ENCODE measurements at places on chromosomes 7 and 10.

- no peak for DNase-seq
Observed at GRCh38 chr7:13201628-13202027, 514.2 kb downstream of the ARL4A start.

DNA sequence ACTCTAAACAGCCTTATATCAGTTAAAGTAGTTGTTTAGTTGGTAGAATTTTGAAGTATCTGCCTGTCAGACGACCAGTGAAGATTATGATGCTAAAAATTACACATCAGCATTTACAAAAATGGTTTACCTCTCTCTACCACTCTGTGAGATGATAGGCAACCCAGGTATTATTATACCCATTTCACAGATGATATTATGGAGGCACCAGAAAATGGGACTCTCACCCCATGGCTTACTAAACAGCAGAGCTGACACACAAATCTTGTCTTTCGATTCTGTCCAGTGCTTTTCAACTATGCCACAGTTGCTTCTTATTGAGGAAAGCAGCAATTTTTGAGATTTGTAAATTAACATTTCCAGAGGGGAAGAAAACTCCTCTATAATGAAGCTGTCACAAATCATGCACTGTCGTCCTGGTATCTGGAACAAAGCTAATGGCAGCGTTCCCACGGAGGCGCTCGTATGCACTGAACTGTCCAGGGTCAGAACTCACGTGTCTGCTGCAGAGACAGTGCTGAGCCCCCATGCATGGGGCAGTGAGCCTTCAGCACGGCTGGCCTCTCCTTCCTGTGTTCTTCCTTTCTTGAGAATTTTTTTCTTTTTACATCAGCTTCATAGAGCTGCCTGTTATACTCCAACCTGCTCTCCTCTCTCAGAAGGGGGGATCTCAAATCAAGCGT lies 381.1 kb downstream of the SDK1 start:
- no peak for DNase-seq

DNA sequence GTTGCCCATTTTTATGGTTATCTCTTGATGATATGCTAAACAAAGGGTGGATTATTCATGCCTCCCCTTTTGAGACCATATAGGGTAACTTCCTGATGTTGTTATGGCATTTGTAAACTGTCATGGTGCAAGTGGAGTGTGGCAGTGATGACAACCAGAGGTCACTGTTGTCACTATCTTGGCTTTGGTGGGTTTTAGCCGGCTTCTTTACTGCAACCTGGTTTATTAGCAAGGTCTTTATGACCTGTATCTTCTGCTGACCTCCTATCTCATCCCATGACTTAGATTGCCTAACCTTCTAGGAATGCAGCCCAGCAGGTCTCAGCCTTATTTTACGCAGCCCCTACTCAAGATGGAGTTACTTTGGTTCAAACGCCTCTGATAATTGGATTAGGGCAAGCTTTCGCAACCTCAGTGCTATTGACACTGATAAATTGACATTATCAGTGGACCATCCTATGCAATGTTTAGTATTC lies 36.9 kb downstream of the BAG3 start:
- no peak for DNase-seq

DNA sequence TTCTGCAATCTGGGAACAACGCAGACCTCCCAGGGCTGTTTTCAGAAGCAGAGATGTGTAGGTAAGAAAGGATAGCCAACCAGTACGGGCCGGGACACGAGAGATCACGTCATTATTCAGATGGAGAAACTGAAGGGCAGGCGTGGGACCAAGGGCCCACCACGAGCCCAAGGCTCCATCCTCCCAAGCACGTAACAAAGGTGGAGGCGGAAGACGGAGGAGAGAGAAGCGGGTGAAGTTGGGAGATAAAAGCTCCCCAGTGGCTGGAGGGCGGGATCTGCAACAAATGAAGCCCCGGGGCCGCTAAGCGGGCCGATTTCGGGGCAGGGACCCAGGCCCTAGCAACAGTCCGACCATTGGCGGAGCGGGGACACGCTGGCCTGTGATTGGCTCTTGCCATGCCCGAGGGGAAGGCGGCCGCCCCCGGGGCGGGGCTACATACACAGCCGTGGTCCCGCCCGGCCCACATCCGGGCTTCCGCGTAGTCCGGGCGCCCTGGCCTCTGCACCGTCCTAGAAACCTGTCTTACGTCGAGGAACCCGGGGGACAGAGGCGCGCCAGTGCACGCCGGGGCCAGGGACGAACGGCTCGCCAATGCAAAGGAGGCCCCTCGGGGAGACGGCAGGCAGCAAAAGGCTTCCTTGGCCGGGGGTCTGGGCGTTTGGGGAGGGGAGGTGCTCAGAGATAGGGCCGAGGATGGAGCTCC lies 15.5 kb downstream of the HSPB1 start:
- peak; percentile 92 for DNase-seq

GRCh38 chr7:22551768-22552513 lies 52.0 kb upstream of the STEAP1B start:
- DNase-seq = no peak

DNA sequence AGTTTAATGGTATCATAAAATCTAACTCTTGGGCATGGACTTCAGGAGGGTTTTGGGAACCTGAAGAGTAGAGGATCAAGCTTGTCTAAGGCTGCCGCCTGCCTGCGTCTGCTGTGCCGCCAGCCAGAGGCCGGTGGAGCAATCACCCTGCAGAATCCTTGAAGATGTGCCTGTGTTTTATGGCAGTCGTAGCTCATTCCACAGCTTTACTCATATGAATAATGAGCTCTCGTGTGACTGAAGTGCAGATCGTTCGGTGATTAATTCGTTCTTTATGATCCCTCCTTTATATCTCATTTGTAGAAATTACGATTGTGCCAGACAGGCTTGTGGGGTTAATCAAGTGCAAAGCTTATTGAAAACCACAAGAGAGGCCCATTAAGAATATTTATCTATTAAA lies 100.8 kb downstream of the ACTR3B start:
- no peak for DNase-seq

- DNase-seq = peak; percentile 50
Observed at GRCh38 chr7:158587162-158588084, at the start of gene PTPRN2. Gene PTPRN2, minus strand, starts transcription at chr7:158587823.

DNA sequence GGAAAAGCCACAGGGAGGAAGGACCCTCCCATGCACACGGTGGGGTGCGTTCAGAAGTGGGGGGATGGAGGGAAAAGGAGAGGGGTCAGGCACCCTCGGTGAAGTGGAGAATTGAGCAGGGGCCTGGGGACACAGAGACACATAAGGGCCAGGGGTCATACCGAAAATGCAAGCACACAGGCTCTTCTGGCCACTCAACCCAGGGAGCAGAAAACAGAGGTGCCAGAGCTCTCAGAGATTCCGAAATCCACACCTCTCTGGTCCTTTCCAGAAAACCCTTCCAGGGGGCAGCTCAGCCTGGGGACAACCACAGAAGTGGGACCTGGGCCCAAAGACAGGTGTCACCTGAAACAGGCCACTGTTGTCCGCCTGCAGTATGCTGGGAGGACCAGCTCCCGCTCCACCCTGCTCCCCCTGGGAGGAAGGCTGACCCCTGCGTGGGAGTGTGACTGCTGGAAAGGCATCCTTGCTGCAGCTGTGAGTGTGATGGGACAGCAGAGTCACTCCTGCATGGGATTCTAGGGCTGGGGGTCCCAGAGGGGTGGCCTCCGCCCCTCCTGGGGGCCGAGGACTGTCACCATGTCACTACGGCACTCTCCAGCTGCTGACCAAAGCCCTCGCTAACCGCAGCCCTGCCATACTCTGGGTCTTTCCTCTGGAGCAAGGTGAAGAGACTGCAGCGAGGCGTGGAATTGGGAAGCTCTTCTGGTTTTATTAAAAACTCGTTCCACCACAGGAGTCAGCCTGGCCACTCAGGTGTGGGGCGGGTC lies 63.1 kb downstream of the TMEM209 start:
- DNase-seq = no peak

DNA sequence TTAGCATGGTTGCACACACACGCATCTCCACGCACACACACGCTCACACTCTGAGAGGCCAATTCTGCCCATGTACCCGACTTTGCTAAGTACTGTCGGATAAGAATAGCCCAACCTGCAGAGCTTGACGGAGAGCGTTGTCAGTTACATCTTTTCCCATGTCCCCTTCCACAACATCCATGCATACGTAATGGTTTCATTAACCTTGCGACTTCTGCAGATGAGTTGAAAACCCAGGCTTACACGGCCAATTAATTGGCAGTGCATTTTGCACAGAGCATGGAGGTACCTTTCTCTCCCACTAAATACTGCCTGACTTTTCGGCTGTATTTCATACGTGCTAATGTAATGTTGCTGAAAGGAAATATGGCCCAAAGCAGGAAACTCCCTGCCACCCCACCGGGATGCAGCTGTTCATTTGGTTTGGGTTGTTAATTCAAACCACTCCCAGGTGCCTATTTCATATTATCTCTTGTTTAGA lies 291.2 kb upstream of the HABP2 start:
- no peak for DNase-seq

DNA sequence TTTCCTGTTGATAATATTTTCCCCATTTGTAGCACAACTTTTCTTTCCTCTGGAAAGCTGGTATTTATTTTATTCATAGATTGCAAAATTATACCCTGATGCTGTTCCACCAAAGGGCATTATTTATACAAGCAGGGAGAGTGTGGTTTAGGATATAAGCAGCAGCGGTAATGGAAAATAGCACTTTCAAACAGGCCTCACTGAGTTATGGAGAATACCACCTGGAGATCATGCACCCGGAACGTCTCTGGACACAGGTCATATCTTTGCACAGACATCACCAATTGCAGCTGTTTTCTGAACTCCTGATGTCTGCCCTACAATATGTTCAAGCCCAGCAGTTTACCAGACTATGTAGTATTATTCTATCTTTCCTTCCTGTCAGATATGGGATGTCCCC lies 2.0 kb upstream of the CALD1 start:
- no peak for DNase-seq

GRCh38 chr7:30985756-30986155 lies 22.0 kb downstream of the GHRHR start:
- no peak for DNase-seq

DNA sequence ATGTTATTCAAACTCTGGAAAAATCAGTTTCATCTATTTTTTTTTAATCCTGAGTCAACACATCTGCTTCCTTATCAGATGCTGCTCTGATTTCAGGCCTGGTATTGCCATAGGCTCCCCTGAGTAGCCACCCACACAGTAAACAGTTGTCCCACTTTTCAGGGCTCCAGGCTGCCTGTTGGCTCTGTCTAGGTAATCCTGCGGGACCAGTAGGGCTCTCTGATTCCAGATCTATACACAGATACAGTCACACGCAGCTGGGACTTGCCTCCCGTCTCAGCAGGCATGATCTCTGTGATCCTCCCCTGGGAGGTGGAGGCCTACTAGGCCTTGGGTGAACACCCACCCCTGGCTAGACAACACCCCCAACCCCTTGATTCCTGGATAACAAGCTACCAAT lies 206.1 kb downstream of the CREB5 start:
- DNase-seq = no peak

DNA sequence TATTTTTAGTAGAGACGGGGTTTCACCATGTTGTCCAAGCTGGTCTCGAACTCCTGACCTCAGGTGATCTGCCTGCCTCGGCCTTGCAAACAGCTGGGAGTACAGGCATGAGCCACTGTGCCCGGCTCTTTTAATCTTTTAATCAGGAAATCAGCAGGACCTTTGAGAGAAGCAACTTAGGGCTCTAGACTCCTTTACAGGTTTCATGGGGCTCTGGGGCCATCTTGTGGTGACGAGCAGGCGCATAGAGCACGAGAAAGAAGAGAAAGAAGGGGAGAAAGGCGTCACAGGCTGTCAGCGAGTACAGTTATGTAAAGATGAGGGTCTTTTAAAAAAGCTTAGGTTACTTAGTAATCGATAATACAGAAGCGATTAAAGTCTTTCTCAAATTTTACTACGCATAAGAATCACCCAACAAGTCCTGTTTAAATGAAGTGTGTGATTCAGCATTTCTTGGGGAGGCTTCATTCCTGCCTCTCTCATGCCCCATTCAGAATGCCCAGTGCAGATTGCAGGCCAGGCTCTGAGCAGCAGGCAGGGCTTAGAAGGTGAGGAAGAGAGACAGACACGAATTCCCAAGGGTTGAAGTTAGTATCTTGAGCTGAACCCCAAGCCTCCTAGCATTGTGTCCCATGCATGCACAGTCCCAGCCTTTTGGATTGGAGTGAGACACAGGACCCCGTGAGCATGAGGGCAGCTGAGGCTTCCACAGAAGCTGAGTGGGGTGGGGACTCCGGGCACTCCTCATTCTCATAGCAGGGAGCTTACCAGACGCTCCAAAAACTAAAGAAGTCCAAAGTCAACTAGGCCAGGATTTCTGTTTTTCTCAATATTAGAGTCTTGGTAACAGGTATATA lies 23.6 kb upstream of the PFKP start:
- DNase-seq = no peak

DNA sequence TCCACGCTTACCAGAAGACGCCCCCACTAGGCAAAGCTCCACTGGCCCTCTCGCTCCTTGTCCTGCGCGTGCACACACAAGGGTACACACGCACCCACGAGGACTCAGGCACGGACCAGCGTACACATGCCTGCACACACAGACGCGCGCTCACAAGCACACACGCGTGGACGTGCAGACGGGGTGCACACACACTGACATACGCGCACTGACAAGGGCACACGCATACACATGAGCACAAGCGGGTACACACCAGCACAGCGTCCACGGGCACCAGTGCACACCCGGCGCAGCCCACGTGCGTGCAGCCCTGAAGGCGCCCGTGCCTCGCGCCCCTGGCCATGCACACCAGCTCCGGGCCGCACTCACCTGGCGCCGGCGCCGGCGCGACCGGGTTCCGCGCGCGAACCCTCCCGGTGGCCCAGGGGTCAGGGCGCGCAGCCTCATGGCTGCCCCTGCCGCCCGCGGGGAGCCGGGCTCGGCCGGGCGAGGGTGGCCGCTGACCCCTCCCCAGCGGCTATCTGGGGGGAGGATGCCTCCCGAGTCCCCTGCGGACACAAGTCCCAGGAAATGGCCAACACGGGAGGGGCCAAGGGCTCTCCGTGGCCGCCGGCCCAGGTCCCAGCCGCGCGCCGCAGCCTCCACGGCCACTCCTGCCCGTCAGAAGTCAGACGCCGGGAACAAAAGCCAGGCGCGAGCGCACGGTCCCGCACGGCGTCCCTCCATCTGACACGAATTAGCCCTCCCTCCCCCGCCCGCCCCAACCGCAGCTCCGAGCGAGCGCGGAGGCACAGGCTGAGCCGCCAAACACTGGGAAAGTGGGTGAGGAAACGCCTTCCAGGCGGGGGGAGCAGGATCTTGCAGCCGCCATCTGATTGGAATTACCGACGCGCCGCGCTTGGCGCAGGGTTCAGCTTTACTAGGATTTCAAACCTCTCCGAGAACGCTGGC lies 45.0 kb downstream of the TNS3 start:
- DNase-seq = no peak

GRCh38 chr10:114561008-114561523 lies 97.0 kb downstream of the ABLIM1 start:
- no peak for DNase-seq
